ENCODE measurements at places on chromosomes 4 and X.
A peak's percentile ranks its signal among the peaks of the same experiment; 100 is the strongest.

DNA sequence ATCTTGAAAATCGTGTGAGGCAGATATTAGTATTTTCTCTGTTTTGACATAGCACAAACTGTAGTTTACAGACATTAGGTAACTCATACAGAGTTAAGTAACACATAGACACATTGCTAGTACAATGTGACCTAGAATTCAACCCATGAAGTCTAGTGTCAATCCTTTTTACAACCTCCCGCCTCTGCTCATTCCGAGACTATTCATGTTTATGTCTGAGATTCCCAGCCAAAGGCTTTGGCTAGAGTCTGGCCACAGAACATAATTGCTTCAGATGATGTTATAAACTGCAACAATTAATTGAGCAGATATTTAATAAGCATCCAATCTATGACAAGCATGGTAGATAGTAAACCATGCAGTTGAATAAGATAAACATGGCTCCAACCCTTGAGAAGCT lies 841.0 kb downstream of the STIM2 start:
- no peak for DNase-seq

DNA sequence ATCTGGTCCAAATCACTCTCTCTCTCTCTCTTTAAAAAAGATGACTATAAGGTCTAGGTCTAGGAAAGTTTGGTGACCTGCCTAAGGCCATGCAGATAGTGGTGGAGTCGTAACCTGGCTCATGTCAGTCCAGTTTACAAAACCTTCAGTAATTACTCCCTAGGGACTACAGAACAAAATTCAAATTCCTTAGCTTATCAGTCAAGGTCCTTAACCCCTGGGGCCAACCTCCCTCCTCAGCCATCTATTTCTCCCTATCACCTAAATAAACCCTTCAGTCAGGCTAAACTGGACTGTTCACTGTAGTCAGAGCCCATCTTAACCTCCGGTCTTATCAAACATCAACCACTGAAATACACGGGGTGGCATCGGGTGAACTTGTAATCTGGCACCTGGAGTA lies 68.9 kb downstream of the MAP3K15 start:
- DNase-seq = no peak

DNA sequence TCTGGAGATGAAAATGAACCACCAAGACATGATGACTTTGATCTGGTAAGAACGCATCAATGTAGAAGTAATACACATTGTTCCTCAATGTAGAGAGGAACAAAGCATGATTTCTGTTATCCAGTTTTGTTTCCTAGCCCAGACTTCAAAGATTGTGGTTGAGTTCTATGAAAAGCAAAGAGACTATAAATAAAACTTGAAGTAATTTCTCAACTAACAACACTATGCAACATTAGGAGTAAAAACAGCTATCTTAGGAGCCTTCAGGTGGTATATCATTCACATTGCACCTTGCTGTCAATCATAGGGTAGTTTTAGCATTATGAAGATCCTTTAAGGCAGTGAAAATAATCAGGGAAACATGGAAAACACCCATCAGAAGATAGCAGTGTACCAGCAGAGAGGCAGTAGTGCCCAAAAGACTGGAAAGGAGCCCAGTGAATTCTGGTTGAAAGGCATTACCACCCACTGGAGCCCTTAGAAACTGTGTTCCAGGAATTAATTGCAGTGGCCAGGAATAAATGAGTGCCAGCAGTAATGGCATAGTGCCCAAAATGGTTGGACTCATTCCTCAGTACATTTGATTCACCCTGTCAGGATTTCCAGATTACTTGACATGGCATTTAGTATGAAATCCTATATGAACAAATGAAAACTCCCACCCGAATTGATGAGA lies 300.7 kb upstream of the CXXC4 start:
- DNase-seq = no peak

GRCh38 chrX:122092360-122092759 lies 1045.0 kb downstream of the GLUD2 start:
- no peak for DNase-seq

DNA sequence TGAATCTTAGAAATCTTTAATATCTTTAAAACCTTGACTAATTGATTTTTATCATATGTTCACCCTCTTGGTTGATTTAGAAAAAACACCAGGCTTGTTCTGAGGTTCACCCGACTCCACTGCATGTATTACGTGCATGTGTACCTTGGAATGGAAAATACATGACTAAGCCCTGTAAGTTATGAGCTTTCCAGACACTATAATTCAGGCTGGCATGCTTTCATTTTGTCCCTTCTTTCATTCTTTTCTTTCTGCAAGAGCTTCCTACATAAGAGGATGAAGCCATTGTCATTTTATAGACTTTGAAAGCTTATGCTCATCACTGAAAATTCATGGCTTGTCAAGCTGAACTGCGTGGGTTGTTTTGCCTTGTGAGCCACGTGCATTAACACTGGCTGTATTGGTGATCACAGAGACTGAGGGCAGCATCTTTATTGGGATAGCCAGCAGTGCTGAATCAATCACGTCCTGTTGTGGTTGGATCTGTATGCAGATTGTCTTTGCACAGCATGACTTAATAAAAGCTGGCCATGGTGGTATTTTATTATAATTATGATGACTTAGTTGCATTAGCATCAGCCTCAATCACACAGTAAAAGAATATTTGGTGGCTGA lies 141.9 kb downstream of the SLIT2 start:
- DNase-seq = no peak

DNA sequence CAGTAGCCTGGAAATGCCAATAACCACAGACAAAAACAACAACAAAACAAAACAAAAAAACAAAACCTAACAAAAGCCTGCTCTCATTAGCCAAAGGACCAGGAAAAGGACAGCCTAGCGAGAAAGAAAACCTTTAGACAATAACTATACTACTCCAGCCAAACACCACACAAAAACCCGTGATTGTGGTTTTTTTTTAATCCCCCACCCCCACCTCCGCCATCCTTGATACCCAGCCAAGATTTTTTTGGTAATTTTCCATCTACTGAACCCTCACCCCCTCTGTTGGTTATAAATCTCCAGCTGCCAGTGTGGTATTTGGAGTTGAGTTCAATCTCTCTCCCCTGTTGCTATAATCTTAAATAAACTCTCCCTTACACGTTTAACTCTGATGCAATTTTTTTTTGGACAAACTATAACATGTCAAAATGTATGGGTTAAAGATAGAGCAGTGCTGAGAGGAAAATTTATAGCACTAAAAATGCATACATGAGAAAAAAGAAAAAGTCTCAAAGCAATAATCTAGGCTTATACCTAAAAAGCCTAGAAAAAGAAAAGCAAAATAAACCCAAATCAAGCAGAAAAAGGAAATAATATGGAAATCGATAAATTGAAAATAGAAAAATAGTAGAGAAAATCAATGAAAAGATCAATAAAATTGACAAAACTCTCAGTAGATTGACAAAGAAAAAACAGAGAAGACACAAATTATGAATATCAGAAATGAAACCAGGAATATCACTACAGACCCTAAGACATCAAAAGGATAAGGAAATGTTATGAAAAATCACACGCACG lies 83.7 kb downstream of the NAT8L start:
- no peak for DNase-seq

- no peak for DNase-seq
Measured at GRCh38 chrX:4932790-4933189, 1219.3 kb upstream of the PRKX start.

DNA sequence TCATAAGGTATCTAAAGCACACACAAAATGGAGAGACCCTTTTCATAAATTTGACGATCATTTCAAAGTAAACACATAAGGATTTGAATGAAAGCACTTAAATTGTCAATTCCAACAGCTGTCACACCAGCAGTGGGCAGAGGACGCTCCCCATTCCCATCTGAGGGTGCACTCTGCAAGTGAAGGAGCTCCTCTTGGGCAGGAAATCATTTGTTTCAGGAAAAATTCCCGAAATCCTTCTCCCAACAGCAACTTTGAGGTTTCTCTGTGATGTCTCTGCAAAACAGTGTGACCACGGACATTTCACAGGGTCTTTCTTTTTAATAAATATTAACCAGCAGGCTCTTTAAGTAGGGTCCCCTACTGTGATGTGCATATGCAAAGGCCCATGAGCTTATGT lies 111.0 kb downstream of the EPHA5 start:
- no peak for DNase-seq

DNA sequence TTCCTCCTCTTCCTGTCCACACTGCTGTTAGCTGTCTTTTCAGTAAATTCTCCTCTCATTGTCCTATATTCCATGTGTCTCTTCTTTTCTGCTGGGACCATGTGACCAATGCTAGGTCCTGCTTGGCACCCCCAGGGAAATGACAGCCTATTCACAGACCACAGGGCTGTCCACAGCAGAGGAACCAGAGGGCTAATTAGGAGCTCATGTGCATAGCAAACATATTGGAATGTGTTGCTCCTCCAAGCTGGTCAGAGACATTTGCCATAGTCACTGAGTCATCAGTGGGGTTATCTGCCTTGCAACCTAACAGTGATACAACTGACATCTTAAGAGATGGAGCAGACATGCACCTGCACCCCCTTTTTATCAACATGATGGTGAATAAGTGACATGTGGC lies 67.9 kb upstream of the PUDP start:
- DNase-seq = no peak

DNA sequence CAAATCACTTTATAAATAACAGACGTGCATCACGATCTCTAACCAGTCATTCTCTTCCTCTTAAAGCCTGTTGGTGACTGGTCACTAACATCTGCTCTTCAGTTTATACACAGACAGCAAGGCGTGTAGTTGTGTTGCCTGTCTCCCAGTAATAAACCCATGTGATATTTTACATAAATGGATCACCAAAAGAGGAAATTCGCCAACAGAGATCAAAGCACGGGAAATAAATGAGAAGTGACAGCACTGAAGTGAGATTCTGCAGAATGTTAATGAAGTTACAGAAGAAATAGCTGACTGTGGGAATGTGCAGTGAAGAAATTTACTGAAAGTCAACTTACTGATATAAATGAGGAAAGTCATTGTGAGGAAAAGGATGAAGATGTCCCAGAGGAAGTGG lies 47.0 kb downstream of the AFF1 start:
- no peak for DNase-seq

DNA sequence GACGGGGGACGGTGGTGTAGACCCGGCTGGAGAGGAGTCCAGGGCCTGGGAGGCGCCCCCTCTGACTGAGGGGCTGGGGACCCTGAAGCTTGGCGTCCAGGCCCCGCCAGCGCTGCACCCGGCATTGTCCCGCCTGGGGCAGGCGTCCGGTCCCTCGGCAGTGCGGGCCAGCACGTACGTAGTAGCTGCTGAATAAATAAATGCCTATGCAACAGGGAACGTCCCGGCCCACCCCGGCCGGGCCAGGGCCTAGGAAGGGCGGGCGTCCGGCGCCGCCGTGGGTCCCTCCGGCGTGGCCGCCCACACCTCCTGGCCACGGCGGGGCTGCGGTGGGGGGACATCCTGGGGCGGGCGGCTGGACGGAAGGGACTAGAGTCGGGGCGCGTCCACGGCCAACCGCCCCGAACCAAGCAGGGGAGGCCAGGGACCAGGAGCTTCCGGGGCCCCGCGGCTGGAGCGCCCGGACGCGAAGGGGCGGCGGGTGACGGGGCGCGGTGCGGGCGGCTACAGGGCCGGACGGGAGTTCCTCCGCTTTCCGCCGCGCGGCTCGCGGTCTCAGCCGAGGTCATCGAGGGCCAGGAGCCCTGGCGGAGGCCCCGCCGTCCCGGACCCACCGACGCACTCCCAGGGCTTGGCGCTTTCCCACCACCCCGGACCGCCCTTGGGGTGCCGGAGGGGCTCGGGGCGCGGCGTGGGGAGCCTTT lies 886 bp upstream of the WWC2 start:
- DNase-seq = peak; percentile 63

GRCh38 chrX:2517055-2517454 lies 16.3 kb upstream of the DHRSX start:
- no peak for DNase-seq

- peak; percentile 50 for DNase-seq
Measured at GRCh38 chrX:47172971-47173792, 20.4 kb upstream of the UBA1 start.

- no peak for DNase-seq
Measured at GRCh38 chr4:71772592-71772991, 11.3 kb downstream of the GC start.

DNA sequence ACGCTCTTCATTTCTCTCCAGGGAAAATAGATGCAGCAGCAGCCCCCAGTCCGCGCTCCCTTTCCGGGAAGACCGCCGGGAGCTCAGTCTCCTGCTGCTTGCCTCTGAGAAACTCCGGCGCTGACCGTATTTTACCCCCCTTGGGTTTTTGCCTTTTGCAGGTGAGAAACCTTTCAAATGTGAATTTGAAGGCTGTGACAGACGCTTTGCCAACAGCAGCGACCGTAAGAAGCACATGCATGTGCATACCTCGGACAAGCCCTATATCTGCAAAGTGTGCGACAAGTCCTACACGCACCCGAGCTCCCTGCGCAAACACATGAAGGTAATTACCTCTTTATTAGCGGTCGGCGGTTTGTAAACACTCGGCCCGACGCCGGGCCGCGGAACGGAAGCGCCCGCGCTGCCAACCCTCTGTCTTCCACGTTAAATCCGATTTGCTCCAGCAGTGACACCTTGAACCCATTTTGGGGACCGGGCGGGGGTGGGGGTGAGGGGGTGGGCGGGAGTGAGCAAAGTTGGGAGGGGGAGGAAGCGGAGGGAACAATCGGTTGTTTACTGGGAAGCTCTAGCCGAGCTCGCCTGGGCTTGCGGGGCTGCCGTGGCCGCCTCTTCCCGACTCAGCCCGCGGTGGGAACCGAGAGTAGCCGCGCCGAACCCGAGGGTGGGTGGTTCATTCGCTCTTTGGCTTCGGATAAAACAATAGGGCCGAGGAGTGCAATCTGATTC lies 3.0 kb downstream of the ZIC3 start:
- DNase-seq = no peak

- DNase-seq = no peak
Measured at GRCh38 chr4:20062054-20062453, 189.7 kb upstream of the SLIT2 start.

- DNase-seq = no peak
Measured at GRCh38 chr4:148173397-148174017, 268.7 kb downstream of the NR3C2 start.

- DNase-seq = no peak
Measured at GRCh38 chr4:55075823-55076716, 49.3 kb downstream of the KDR start.

DNA sequence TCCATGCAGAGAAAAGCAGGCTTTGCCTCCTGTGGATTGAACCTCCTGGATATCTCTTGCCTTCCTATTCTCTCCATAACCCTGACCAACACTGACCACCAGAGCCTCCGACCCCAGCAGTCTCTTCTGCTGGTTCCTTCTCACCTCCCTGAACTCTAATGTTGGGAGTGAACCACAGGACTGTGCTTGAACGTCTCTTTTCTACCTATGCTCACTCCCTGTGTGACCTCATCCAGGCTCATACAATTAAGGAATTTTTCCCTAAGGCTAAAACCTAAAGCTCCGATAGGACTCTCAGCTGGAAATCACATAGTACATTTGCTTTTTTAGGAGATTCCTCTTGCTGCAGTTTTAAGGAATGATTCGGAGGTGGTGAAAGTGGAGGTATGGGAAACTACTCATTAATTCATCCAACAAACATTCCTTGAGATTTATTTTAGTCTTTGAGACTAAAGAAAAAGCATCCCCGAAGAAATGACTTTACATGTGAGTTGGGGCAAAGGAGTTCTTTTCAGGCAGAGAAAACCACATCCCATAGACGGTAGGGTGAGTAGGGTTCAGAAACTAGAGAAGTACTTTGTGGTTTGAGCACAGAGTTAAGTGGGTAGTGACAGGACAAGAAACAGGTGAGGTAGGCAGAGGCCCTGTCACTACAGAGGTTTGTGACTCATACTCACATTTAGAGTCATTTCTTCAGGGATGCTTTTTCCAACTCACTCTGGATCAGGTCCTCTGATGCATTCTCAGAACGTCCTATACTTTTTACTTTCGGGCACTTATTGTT lies 30.8 kb downstream of the NDNF start:
- DNase-seq = no peak

GRCh38 chrX:13741695-13742094 lies 7.1 kb downstream of the OFD1 start:
- DNase-seq = no peak

Measured in activated CD8-positive, alpha-beta memory T cell treated with anti-CD3 and anti-CD28 coated beads for 24 hours (primary cell).